Right ventricle myocardium superior (tissue), 1 donor: ENCODE measurements at places on chromosomes 5 and 9. TPM values are rescaled to one million over a fixed set of nuclear protein-coding genes. Genes with fewer than 3 reads are reported as not detected.

DNA sequence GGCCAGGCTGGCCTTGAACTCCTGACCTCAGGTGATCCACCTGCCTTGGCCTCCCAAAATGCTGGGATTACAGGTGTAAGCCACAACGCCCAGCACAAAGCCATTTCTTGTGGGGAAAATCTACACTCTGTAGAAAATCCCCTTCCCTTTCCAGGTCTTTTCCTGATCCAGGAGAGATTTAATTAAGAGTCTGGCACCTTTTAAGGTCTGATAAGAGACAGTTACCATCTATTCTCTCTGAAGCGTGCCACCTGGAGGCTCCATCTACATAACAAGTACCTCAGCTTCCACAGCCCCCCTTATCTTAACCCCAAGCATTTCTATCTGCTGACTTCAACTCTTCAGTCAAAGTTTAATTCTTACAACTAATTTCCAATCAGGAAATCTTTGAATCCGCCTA, 71.4 kb upstream of the CDK20 start:
- DNase-seq: no peak

GRCh38 chr9:34675048-34675714, 12.7 kb upstream of the CCL27 start:
- peak; percentile 74 for DNase-seq

DNA sequence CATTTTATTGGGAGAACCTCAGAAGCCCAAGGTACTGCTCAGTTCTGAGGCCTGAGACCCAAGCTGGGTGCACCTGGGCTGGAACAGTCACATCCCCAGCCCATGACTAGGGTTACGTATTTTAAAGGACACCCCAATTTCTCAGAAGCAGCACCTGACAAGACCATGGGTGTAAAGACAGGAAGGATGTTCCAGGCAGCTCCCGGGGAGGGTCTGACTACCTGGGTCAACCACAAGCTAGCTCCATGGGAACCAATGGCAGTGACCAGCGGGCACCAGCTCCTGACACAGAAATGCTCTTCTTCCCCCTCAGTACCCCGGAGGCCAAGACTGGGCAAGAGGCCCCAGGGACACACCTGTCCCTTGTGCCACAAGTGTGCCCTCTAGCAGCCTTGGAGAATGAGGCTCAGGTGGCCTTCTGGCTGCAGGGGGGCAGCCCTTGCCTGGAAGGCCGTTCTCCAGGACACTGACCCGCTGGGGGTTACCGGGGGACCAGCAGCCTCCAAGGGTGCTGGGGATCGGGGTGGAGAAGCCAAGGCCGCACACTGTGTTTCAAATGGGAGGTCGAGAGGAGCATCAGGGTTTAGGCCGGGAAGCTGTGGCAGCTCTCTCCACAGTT, 52.6 kb downstream of the IPPK start:
- no peak for DNase-seq

DNA sequence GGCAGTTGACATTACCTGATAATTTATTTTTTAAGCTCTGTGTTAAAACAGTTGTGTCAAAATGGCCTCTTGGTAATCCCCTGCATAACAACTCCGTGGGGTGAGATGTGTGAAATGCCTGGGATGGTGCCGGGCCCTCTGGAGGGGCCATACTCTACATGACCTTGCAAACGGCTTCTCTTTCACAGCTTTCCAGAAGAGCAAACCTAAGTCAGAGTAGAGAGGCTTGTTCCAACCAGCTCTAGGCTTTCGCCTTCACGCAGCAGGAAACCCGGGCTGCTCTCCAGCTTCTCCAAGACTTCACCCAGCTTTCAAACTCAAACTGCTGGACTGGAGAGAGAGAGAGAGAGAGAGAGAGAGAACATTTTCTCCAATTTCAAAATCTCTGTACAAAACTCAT, 120.1 kb downstream of the SNX18 start:
- peak; percentile 68 for DNase-seq

Gene RFX3
- 3.7 TPM for total RNA-seq

Gene PHF24
- total RNA-seq: 0.19 TPM

DNA sequence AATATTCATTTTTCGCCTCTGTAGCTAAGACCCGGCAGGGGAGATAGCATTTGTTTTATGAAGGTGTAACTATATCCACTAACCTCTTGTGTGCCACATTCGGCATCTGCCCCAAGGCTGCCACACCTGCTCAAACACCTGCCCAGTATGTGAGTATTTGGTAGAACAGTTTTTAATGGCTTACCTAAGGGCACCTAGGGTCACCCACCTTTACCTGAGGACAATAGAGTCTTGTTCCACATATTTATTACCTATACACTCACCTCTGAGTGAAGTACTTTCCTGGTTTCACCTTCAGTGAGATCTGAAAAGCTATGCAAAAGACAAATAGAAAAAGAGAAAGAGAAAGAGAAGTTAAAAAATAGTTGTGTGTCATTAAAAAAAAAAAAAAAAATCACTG, 68.0 kb upstream of the PIP5K1B start:
- no peak for DNase-seq

Gene HEMGN
- total RNA-seq: not detected

- DNase-seq: no peak
These were observed 227.6 kb upstream of the ANKRD55 start for GRCh38 chr5:56460681-56461191.

DNA sequence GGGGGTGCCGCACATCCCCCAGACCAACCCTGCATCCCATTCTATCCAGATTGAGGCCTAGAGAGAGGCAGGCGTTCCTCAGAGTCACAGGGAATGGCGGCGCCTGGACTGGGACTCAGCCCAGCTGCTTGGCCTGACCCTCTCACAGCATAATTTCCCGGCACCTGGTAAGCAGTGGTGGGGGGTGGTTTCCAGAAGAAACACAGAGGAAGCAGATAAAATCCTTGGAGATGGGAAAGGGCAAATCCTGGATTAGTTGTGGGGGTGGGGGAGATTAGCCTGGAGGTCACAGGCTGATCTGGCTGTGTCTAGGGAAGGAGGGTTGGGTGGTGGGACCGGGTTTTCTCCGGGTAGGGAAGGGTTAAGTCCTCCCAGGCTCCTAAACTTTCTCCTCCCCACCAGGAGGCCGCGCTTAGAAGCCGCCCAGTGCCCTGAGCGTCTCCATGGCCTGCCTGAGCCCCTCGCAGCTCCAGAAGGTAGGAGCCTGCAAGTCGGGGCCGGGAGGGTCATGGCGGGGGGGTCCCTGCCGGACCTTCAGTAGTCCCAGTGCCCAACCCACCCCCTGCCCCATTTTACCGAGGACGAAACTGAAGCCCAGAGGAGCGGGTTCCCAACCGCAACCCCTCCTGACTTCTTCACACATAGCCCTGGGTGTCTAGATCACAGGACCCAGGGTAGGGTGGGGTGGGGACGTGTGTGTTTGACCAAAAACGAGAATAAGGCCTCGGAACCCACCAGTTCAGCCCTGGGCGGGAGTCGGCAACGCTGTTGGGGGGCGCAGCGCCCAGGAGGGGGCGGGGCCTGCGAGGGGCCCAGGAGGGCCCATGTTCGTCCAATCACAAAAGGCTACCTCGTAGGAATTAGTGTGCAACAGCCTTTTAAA, 1.3 kb downstream of the PHYHD1 start:
- peak; percentile 74 for DNase-seq

DNA sequence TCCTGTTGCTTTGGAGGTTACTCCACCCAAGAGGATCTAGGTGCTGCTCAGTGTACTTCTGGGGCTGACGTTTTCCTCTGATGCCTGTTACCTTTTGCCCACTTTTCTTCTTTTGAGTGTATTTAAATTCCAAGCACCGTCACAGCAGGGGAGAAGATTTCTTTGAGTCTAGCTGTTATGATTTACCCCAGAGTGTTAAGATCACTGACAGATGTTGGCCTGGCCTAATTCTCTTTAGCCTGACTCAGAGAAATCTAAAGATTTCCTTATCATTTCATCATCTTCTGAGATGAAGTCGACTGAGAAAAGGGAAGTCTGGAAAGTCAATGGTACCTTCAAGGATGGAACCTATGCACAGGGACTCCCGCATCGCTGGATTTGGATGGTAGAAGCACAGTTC, 191.5 kb downstream of the FBXL7 start:
- no peak for DNase-seq
